Activated CD4-positive, alpha-beta T cell treated with anti-CD3 and anti-CD28 coated beads for 36 hours (primary cell): ENCODE measurements at places on chromosomes 2 and 18. TPM values are rescaled to one million over a fixed set of nuclear protein-coding genes. Genes with fewer than 3 reads are reported as not detected.

Gene C2orf66
- total RNA-seq = 0.25 TPM

Gene SERPINE2
- 30.9 TPM for total RNA-seq

Gene NOL4
- total RNA-seq = not detected

Gene CD28
- 175 TPM for total RNA-seq

Gene INPP5D
- 40.5 TPM for total RNA-seq

Gene ASB18
- total RNA-seq = not detected

Gene SF3B1
- total RNA-seq = 277 TPM

Gene GCFC2
- 37.6 TPM for total RNA-seq

Gene LDLRAD4
- total RNA-seq = 32.2 TPM

Gene CLEC4F
- total RNA-seq = not detected

Gene SP3
- total RNA-seq = 83.8 TPM

Gene MAB21L4
- not detected for total RNA-seq

Gene ASAP2
- total RNA-seq = 0.21 TPM
